Stimulated activated CD8-positive, alpha-beta memory T cell treated with anti-CD3 and anti-CD28 coated beads, Interleukin-4, amount 100 ng/mL, for 1 hour (primary cell): ENCODE measurements at places on chromosomes 7 and 10.

DNA sequence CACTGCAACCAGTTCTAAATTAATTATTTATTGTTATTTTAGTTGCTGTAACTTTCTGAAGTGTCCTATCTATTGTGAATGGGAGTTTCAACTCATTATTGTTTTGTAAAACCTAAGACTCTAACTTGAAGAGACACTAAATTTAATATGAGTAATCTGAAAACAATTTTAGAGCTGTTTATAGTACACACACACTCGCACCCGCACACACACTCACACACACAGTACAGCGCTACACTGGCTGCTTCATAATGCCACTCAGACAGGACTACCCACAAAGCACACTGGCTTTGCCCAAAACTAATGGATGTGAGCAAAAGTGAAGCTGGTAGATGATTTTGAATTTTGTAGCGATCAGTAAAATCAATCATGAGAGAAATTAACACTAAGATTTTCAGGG is 238.9 kb upstream of the ETV1 start:
- DNase-seq: no peak

DNA sequence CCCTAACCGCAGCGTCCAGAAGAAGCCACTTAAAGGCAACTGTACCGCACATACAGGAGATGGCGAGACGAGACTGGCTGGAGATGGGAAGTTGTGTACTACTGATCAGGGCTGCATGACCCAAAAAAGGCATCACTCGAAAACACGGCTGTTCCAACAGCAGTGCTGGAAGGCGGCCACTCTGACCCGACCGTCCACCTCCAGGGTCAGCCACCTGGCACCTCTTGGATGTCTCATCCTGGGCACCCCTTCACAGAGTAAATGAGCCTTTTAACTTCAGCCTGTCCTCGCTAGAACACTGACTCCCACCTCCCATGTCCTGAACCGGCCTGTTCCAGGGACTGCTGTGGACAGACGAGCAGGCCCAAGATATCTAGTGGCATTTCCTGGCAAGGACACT is 180.7 kb downstream of the DIP2C start:
- DNase-seq: no peak

GRCh38 chr10:69804775-69805174 is 3.1 kb downstream of the COL13A1 start:
- DNase-seq: no peak

DNA sequence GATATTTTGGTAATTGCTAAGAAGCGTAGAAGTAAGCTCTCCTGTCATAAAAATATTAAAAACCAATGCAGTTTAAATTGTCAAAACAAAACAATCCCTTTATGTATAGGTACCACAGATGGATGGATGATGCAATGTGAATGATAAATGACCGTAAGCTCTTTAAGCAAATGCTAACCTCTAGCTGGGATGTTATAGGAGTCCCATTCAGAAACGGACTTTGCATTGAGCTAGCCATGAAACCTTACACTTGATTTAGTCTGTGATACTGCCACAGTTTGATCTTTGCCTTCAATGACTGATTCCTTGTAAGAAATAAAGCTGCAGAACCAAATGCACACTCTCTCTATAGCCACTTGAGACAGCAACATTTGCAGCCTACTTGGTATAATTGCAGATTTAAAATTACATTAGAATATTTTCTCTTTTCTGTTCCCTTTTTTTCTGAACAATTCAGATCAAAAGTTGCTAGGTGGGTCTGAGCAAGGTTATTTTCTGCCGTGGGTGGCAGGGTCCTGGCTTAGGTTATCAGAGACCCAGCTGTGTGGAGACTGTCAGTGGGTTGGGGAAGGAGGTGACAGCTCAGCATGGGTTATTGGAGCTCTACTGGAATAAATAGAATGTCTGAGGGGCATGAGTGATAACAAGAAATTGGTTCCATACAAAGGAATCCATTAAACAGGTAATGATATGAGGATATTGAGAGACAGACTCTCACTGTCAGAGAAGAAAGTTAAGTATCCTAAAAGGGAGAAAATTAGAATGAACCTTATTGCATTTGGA is 258.8 kb upstream of the CDC14C start:
- no peak for DNase-seq

DNA sequence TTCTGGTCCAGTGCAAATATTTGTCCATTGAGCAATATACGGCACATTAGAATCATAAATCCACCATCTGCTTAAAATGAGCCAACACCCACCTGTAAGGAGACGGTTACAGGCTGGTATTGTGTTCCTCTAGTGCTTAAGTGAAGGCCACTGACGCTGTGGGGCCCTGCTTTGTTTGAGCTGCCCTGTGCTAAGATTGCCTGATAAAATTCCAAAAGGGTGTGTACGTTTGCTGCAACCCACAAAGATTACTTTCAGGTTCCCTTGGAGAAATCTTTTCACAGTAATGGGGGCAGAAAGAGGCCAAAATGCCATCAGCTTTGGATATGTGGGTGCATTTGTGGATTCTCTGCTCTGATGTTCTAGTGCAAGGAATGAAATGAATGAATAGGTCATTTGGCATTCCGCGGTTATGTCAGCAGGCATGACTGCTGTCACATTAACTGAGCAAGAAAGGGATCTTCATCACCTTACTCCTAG is 34.4 kb downstream of the AGR3 start:
- no peak for DNase-seq

- no peak for DNase-seq
Observed at GRCh38 chr7:43302211-43302711, 189.8 kb downstream of the HECW1 start.

DNA sequence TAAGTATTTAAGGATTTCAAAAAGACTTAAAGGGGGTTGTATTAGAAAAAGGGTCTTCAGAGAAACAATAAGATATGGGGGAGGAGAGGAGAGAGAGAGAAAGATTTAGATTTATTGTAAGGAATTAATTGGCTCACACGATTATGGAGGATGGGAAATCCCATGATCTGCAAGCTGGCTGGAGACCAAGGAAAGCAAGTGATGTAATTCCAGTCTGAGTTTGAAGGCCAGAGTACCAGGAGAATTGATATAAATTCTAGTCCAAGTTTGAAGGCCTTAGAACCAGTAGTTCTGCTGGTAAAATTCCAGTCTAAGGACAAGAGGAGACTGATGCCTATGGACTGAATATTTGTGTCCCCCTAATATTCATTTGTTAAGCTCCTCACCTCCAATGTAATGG is 20.6 kb upstream of the SLC13A1 start:
- no peak for DNase-seq

DNA sequence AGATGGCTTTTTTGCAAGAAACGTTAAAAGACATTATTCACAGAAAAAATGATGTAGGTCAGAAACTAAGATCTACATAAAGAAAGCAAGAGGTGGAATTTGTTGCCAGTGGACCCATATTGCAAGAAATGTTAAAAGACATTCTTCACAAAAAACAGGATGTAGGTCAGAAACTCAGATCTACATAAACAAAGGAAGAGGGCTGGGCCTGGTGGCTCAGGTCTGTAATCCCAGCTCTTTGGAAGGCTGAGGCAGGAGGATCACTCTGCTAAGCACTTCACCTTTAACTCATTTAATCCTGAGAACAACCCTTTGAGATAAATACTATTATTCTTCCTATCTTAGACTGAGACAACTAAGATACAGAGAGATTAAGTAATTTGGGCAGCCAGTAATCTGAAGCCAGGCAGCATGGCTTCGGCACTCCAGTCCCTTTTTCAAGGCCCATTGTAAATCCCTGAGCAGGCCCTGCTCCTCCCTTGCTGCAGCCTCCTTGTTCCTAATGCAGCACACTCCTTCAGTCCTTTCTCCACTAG is 11.6 kb downstream of the ZFAND4 start:
- DNase-seq: no peak

- no peak for DNase-seq
Observed at GRCh38 chr10:23614483-23614882, 175.6 kb downstream of the OTUD1 start.

- no peak for DNase-seq
Observed at GRCh38 chr7:121088870-121089269, 100.4 kb downstream of the CPED1 start.

DNA sequence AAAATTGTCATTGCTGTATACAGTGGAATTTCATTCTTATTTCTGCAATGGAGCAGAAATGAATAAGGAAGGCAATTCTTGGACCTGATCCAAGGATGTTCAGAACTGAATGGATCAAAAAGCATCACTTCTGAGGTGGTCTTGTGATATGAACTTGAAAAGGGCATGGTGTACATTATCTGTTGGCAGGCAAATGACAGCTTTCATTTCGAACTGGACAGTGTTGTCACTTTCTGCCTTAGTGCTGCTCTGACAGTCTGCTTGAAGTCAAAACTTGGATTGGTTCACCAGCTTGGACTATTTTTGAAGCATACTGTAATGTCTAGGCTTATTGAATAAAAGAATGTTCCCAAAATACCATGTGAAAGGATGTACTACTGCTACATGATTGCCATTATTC is 52.0 kb downstream of the VCL start:
- no peak for DNase-seq

DNA sequence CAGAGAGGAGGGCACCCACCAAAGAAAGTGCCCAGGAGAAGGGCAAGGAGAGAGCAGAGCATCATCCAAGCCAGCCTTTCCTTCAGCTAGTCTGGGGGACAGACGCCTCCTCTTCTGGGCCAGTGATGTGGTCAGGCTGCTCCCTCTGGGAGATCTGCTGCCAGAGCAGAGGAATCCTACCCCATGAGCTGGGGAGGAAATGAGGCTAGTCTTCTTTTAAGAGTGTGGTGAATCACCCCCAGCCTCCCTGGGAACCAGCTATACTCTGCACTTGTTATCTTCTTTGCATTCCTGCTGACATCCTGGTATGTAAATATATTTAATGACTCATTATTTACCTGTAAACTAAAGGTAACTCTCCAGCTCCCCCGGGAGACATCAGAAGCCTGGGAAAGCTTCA is 41.6 kb upstream of the EPHB6 start:
- no peak for DNase-seq

DNA sequence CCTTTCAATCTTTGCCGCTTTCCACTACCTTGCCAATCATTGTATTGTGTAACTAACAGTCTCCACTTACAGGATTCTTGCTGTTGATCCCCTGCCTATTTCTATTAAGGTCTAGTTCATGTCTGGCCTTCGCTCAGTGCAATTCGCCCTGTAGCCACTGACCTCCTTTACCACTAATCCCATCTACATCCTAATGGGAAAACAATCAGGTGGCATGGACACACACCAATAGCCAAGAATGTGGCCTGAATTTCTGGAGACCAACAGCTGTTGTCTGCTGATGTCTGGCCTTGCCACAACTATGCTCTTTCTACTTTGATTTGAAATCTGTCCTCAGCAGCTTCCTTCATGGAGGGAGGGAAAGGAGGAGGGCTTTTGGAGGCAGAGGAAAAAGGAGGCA is 546.2 kb downstream of the SORCS3 start:
- no peak for DNase-seq

DNA sequence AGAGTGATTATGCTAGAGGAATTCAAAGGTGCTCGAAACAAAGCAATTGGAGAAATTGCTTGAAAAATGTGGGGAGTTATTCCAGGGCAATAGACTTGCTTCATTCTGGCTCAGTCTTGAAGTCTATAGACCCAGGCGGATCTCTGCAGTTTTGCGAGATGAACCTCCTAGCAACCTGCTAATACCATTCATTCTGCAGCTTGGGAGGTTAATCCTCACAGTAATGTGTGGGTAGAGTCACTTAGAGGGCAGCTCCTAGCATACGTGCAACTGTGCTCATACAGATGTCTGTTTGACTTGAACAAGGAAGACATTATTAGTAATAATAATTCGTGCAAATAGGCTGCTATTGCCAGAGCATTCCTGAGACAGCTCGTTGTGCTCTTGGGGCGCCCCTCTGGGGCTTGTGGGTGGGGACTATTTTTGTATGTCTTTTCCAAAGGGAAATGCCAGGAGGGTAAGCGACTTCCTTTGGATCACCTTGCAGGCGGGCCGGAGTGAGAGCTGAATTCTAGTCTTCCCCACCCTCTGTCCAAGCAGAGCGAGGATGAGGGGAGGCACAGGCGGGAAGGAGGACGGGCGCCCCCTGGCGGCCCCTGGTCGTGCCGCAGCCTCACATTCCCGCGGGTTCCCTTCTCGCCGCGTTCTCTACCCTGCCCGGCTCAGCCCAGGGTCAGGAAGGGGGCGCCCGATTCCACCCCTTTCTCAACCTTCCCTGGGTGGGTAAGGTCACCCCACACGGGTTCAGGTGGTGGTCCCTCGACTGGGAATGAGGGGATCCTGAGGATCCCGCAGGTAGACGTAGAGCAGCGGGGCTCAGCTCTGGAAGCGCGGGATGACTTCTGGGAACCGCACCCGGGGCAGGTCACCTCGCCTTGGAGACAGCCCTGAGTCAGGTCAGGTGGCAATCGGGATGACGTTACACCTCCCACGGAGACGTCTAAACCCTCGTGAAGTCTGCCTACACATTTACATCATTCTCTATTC is 241.5 kb downstream of the PHTF2 start:
- no peak for DNase-seq

DNA sequence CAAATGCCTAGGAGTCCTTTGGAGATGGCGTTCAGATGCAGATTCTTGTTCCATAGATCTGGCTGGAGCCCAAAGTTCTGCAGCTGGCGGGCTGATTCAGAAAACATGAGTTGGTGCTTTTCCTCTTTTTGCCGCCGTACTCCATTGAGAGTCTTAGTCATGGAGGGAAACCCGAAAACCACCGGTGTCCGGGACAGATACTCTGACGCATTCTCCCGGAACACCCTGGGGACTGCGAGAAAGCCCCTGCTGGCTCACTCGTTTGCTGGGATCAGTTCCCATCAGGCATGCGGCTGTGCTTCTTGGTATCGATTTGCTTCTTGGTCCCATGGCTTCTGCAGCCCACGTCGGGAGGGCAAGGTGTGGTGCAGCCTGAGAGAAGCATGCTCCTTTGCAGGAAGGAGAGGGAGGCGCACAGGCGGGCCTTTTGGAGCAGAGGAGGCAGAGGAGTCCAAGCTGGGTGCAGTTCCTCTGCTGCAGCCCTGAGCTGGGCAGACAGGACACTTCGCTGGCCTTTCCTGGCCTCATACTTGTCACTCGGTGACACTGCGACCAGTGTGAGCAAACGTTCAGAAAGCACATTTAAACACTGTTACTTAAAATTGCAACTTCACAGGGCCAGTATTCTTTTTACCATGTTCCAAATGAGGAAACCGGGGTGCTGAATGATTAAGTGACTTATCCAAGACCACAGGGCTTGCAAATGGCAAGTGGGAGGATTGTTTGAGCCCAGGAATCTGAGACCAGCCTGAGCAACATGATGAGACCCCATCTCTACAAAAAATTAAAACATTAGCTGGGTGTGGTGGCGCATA is 30.6 kb upstream of the PFKFB3 start:
- DNase-seq: no peak

- DNase-seq: no peak
Observed at GRCh38 chr7:50727072-50727471, 55.6 kb downstream of the GRB10 start.

DNA sequence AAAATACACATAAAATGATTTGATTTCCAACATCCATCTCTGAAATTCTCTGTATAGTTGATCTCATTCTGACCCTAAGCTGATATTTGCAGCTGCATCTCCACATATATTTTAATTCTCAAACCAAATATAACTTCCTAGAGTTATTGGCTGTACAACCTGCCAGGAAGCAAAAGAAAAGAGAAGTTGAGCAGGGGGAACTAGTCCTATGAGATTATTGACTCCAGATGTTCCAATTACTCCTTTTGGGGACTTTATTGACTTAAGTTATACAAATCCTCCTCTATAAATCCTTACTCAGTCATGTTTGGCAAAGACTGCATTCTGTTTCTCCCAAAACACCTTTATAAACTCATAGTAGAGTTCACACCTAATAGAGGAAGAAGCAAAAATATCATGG is 599.4 kb upstream of the ANKRD30A start:
- no peak for DNase-seq

- no peak for DNase-seq
Observed at GRCh38 chr10:15469111-15469510, 98.0 kb upstream of the FAM171A1 start.

GRCh38 chr10:130380056-130380455 is 243.9 kb downstream of the GLRX3 start:
- DNase-seq: no peak
